ENCODE measurements at places on chromosomes 6 and 20.

DNA sequence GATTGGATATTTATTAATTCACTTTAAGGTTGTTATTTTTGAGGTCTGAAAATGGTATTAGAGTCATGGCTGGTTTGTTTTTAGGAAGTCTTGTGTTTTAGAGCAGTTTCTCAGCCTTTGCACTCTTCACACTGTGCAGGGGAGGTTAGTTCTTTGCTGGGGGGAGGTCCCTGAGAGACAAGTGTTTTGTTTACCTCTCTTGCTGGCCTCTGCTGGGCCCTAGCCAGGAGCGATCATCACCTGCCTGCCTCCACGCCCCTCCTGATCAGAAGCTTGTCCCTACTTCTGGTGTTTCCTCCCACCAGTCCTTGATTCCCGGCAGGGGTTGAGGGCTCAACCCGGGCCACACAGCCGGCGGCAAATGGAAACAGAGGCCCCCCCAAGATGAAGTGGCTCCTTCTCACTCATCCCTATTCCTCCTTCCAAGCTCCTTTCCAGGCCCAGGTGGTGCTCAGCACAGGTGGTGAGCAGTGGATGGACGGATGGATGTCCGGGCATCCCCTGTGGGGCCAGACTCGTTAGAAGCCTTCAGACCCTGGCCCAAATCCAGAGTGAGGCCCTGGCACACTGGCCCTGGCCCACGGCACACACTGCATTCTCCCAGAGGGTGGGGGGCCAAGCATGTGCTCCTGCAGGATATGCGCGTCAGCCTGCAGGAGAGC, 51.3 kb downstream of the GRM4 start:
- no peak for DNase-seq

GRCh38 chr20:38308047-38308438, 4.1 kb downstream of the BPI start:
- DNase-seq = no peak

DNA sequence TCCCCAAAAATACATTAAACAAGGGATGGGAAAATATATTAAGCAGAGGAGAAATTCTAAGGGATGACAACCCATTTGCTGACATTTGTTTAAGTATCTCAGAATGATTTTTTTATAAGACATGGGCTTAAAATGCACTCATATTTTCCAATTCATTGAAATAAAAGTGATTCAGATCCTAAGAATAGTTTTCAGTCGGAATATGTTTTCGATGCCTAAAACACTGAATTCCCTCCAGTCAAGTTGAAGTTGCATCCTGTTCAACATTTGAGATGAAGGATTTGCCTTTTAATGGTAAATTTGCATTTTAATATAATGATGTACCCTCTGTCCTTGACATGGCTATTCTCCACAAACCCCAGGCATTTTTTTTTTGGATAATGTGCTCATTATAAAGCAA, 79.3 kb downstream of the PTCHD4 start:
- DNase-seq = no peak

- DNase-seq = no peak
Measured at GRCh38 chr6:152816055-152816454, 65.5 kb downstream of the VIP start.

DNA sequence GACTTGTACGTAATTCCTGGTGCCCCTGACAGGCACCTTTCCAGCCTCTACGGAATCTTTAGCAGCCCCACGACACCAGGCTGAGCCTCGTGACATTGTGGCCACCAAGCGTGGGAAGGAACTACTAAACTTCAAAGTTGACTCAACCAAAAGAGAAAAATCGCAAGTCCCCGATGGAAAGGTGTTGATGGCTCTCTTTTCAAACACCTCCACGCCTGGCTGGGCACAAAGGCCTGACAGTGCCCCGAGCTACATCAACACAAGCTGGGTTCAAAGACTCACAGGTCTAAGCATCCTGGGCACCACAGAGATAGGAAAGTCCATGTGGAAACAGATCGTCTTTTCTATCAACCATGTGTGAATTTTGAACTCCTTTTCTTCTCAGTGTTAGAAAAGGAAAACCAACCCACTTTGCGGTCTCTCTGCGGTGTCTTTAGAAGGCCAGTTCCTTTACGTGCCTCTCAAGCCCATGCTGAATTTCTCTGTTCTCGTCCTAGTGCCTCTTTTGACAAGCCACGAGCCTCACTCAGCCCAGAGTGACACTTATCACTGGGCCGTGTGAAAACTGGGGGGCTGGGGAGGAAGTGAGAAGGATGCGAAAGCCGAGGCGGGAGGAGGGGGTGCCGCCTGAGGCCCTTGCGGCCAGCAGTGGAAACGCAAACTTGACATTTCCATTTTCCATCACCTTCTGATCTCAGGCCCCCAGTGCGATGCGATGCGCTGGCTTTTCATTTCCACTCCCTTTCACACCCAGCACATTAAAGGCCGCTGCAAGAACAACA, 59.4 kb downstream of the GFOD1 start:
- DNase-seq = no peak

GRCh38 chr20:17624551-17625245, 54.8 kb downstream of the DSTN start:
- no peak for DNase-seq

DNA sequence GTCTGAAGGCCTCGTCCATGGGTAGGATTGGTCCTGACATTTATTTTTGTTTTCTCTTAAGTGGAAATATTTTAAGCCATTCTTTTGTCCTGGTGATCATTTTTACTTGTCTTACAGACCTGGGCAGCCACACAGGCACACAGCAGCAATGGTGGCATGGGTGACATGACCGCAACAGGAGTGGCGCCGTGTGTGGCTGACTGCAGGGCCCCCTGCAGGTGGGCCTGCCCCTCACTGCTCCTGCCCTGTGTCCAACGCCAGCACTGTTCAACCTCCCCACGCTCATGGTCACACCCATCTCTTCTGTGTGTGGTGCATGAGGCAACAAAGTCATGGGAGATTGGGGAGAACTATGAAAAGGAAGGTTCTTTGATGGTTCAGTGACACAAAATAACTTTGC, 151.9 kb downstream of the MYLK4 start:
- DNase-seq = no peak

DNA sequence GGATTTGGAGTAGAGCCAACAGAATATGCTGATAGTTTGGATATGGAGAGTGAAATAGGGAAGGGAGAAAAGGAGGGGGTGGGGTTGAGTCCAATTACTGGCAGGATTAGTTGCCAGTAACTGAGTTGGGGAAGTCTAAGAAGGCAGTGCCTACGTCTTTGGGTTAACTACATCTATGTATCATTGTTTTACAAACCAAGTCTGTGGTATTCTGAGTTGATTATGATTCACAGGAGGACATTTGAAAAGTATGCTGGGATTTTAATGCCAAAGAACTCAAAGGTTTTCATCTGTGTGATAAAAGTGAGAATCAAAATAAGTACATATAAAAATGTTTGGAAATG, 14.7 kb downstream of the DSE start:
- no peak for DNase-seq

DNA sequence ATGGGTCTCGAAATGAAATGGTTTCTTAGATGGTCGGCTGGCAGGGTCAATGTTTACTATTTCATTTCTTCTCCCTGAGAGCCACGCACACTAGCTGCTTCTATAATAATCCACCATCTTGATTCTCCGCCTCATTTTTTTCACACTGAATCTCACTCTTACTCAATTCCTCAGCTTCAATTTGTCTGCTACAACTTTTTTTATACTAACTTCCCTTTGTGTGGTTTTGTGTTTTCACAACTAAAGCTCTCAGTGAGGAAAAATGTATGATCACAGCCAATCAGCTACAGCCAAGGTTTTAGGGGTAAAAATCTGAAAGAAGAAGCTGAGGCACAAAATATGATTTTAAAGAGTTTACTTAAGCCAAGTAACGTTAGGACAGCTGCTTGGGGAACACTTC, 1309.4 kb downstream of the EPHA7 start:
- DNase-seq = no peak

DNA sequence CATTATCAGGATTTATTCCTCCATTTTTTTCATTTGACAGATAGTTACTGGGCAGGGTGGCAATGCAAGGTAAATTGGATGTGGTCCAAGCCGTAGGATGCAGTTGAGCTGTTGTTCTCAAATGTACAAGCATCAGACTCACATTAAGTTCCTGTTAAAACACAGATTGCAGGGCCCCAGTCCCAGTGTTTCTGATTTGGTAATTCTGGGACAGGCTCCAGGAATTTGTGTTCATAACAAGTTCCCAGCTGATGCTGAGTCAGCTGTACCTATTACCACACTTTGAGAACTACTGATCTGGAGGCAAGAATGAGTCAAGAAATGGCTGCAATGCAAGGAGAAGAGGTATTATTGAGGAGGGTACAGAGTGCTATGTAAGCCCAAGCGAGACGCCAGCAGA, 11.7 kb downstream of the TMEM244 start:
- DNase-seq = no peak

- DNase-seq = no peak
Measured at GRCh38 chr6:170128811-170129681, 161.8 kb downstream of the DLL1 start.

DNA sequence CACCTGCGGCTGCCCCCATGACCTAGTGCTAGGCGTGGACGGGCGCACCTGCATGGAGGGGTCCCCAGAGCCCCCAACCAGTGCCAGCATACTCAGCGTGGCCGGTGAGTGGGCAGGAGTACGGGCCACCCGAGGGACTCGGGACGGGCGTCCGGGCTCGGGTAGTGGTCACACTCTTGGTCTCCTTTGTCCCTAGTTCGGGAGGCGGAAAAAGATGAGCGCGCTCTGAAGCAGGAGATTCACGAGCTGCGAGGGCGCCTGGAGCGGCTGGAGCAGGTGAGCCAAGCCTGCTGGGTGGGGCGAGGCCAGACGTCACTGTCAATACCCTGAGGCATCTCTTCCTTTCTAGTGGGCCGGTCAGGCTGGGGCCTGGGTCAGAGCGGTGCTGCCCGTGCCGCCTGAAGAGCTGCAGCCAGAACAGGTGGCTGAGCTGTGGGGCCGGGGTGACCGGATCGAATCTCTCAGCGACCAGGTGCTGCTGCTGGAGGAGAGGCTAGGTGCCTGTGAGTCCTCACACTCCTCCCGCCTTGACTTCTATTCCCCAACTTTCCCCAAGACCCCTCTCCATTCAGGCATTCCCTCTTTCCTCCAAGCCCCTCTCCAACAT, 2.9 kb downstream of the EGFL8 start:
- DNase-seq = no peak

- DNase-seq = no peak
Measured at GRCh38 chr6:56853541-56853940, 101.4 kb upstream of the BEND6 start.

- no peak for DNase-seq
Measured at GRCh38 chr20:17704589-17705317, 5.0 kb downstream of the BANF2 start.

GRCh38 chr6:160347259-160348222, 637 bp upstream of the SLC22A3 start:
- DNase-seq = no peak

GRCh38 chr6:25197111-25197510, 82.1 kb upstream of the CARMIL1 start:
- no peak for DNase-seq

- DNase-seq = no peak
Measured at GRCh38 chr20:61352346-61353260, 100.5 kb downstream of the CDH4 start.

DNA sequence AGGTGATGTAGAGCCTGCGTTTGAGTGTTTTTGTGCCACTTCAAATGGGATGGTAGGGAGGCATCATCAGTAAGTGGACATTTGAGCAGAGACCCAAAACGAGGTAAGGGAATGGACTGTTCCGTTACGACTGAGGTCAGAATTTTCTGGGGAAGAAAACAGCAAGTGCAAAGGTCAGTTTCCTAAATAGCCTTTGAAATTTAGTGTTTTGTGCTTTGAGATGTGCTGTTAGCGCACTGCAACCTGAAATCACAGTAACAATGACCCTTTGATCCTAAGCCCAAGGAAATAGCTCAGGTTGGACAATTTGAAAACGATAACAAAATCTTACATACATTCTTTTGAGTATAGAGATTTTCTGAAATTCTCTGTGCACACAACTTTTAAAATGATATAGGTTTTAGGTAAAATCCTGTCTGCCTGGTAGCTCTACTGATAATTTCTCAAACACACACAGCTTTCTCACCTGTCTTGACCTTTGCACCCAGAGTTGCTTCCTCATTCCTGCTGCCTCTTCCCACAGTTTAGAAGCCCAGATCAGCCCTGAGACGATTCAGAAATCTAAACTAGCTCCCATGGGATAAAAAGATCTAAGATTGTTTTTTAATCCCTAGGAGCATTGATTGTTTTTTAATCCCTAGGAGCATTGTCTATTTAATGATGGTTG, 22.1 kb downstream of the DCBLD1 start:
- no peak for DNase-seq

DNA sequence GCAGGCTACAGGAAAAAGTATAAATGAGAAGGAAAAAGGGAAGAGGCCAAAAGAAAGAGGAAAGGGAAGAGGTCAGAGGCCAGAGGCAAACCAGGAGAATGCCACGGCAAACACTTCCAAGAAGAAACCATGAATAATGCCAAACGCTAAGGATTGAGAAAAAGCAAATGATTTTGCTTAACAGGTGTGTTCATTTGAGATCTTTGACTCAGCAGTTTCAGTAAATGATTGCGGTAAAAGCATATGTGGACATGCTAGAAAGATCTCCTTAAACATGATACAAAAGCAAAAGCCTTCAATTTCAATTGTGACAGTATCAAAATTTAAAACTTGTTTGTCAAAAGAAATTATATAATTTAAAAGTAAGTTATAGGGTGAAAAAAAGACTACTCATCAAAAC, 70.6 kb downstream of the UBE3D start:
- DNase-seq = no peak

- no peak for DNase-seq
Measured at GRCh38 chr6:6105472-6106036, 98.8 kb upstream of the NRN1 start.

GRCh38 chr20:33490023-33490933, at the start of gene CBFA2T2:
Gene CBFA2T2 (plus strand): TSS chr20:33490096. CDS start chr20:33490268, 172 bp downstream.
- DNase-seq = no peak

GRCh38 chr6:29757282-29757681, 34.0 kb downstream of the HLA-F start:
- DNase-seq = no peak

GRCh38 chr6:150830439-150831165, 34.9 kb upstream of the MTHFD1L start:
- DNase-seq = no peak

DNA sequence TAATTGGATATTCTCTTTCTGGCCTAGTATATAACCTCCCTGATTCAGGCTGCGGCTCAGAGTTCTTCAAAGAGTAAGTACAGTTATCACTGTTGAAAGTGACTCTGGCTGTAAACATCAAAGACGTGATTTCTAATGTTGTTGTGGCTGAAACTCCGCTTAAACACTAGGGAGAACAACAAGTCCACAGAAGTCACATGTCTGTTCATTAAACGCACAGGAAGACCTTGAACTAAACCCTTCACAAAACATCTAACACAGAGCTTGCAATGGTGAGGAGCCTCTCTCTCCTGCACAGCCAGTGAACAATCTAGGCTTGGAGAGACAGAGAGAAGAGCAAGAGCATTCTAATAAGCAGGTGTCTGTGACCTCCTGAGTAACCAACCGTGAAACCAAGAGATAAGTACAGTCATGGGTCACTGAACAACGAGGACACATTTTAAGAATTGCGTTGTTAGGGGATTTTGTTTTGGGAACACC, 249.3 kb downstream of the PRKN start:
- no peak for DNase-seq
